CD4-positive, alpha-beta T cell treated with Interleukin-6 at 100 ng/mL for 8 hours (primary cell): ENCODE measurements at places on chromosomes 6 and 20.

DNA sequence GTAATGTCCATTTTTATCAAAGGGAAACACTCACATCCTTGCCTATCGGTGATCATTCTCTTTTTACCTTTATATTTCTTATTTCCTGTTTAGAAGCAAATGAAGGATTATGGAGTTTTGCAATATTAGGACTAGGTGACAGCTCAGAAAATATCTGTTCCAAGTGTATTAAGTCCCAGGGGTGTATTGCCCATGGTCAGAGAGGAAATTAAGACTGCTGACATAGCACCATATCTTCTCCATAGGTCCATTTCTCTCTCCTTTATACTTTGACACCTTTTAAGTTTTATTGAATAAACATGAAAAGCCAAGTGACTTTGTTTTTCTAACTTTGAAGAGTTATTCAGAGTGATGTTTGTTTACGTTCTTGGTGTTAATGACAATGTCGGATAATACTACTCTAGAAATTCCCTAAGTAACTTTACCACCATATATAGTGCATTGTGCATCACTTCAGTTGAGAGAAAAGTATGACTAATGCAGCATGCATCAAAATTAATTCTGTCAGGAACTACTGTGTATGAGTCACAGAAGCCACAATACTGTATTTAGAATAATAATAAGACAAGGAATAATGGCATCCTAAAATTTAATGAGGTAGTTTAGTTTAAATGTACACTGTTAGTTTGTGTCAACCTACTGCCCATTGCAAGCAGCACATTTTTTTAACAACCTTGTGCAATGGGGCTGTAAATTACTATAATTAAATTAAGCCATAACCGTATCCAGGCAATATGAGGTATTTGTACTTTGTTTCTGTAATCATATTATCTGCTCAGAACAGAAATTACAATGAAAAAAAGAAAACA lies 474.4 kb upstream of the RNF217 start:
- no peak for DNase-seq

DNA sequence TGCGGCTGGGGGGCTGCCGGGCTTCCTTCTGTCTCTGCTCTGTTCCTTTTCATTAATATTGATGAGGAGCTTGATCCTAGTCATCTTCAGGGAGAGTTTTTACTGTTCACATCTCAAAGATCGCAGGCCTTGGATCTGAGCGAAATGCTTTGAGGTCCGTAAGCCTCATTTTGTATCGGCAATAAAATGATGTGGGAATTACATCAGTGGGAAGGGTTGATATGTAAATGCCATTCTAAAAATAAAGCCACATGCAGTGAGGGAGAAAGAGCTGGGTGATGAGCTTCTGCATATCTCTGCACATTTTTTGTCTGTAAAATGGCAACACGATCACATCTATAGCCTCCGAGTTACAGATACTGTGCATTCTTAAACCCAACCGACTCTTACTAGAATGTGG lies 24.9 kb downstream of the CDH26 start:
- no peak for DNase-seq

GRCh38 chr20:35370751-35371150 lies 41.0 kb downstream of the UQCC1 start:
- no peak for DNase-seq

- DNase-seq: no peak
Observed at GRCh38 chr6:146277142-146277541, 248.3 kb downstream of the GRM1 start.

GRCh38 chr6:7707787-7708186 lies 18.1 kb upstream of the BMP6 start:
- DNase-seq: no peak

DNA sequence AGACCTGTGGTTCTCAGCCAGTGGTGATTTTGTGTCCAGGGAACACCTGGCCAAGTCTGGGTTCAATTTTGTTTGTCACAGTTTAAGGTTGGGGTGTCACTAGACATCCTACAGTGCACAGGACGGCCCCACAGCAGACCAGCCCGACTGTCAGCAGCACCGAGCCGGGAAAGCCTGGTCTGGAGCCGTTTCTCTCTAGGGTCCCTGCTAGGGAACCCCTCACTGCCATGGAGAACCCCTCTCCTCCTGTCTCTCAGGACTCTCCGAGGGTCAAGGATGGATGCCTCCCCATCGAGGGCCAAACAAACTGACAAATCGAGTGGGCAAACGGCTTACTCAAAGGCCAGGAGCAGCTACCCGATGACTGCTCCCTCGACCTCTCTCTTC lies 15.8 kb upstream of the STX16 start:
- no peak for DNase-seq

DNA sequence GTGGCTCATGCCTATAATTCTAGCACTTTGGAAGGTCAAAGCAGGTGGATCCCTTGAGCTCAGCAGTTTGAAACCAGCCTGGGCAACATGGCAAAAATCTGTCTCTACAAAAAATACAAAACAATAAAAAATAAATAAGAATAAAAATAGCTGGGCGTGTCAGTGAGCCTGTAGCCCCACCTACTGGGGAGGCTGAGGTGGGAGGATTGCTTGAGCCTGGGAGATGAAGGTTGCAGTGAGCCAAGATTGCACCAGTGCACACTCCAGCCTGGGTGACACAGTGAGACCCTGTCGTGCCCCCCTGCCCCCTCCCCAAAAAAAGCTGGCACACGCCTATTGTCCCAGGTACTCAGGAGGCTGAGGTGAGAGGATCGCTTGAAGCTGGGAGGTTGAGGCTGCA lies 35.1 kb upstream of the SRPK1 start:
- no peak for DNase-seq

- DNase-seq: no peak
Observed at GRCh38 chr6:10465629-10466499, 51.0 kb upstream of the TFAP2A start.

- DNase-seq: no peak
Observed at GRCh38 chr20:41456351-41456750, 89.7 kb upstream of the EMILIN3 start.

DNA sequence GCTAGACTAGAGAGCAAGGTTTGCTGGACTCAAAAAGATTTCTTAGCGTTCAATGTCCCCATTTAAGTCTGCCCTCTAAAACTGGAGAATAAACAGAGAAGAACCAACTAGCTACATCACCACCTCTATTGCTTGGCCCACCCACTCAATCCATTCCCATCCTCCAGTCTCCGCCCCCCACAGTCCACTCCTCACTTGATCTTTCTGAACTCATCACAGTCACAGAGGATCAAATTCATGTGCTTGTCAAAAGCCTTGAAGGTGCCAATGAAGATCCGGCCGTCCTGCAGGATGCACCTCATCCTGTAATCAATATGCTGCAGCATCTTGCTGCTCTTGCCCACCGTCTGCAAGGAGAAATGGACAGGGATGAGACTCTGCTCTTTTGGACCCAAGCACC lies 3.2 kb downstream of the SNRPB start:
- no peak for DNase-seq

- DNase-seq: no peak
Observed at GRCh38 chr6:33975661-33976436, 170.0 kb downstream of the GRM4 start.

- no peak for DNase-seq
Observed at GRCh38 chr6:77774457-77774856, 121.6 kb downstream of the MEI4 start.

DNA sequence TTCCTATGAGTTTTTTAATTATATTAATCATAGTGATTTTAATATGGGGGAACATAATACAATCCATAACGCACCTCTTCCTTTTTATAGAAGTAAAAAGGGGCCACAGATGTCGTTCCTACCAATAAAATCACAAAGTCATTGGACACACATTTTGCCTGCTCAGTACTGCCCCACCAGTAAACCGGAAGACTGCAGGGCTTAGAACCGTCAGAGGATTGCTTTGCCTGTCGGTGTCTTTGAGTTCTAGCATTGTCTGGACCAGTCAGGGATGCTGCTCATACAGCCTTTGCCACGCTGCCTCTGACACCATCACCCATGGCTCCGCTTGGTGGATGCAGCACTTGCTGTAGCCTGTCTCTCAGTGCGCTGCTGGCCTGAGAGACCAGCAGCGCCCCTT lies 853.6 kb downstream of the C6orf118 start:
- no peak for DNase-seq

- no peak for DNase-seq
Observed at GRCh38 chr20:19172637-19173036, 39.8 kb upstream of the SLC24A3 start.

- no peak for DNase-seq
Observed at GRCh38 chr20:53959911-53960578, 110.3 kb downstream of the BCAS1 start.

DNA sequence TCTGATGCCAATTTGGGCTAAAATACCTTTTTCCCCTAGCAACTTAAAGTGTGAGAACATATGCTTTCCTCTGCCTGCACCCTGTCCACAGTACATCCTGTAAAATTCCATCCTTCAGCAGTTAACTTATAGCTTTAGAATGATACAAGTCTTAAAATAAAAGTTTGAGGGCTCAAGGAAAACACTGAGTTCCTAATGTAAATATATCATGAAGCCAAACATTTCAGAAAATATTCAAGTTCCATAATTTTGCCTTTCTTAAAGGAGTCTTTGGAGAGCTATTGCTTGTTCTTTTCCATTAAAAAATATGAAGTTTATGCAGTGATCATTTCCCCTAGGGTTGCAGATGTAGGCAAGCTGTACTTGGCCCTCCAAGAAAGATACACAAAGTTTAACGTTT lies 303.8 kb downstream of the COL12A1 start:
- DNase-seq: no peak
